ENCODE measurements at places on chromosomes 6 and 20.
A peak's percentile ranks its signal among the peaks of the same experiment; 100 is the strongest.

DNA sequence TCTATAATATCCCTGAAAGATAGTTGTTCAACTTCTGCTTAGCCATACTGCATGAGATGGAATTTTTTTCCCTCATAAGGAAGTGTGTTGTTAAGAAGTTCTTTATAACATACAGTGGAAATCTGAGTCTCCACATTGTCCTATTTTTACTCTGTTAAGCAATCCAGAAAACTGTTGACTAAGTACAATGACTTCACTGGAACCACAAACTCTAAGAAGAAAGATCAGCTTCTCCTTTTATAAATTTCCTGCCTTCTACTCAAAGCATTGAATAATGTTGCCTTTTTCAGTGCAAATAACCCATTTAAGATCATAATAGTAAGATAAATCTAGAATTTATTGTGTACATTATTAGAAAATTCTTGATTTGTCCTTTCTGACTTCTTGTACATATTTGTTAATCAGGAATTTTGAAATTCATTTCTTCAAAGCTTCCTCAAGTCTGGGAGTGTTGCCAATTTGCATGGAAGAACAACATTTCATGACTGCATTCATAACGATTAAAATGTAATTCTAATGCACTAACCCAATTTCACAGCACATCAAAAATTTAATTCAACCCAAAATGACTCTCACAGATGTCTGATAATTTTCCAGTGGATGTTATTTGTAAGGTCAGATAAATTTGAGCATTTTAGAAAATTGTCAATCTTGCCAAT, 45.6 kb upstream of the ANKEF1 start:
- DNase-seq = no peak

DNA sequence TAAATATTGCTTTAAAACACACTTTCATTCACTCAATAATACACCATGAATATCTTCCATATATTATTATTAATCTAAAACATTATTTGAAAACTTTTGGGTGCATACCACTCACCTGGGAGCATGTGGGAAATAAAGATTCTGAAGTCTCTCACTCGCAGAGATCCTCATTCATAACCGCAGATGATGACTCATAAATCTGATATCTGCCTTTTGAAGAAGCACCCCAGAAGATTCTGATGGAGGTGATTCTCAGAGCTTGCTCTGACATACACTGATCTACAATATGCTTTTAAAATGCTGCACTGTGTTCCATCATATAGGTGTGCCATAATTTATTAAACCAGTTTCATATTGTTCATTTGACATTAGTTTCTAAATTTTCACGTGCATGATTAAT, 135.0 kb upstream of the SGK1 start:
- DNase-seq = no peak

DNA sequence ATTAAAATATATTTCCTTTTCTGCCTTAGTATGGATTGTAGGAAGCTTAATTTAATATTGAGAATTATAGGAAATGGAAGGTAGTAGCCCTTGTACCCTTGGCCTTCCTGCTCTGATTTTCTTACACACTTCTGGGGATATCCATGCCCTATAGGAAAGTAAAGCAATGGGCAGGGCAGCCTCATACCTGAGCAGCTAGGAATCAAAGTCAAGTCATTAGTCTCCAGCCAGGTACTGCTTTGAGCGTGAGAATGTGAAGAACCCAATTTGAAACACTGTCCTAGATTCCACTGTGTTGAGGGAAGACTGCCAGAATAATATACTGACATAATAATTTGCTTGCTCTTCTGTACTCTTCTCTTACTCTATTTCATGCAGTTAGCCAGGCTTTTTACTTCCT, 51.0 kb upstream of the L3MBTL3 start:
- no peak for DNase-seq

GRCh38 chr20:62217913-62218773, 1.9 kb downstream of the HRH3 start:
- no peak for DNase-seq

GRCh38 chr20:57330998-57331397, 1.4 kb downstream of the SPO11 start:
- DNase-seq = no peak

GRCh38 chr20:23272176-23273029, 78.2 kb upstream of the NXT1 start:
- DNase-seq = no peak

DNA sequence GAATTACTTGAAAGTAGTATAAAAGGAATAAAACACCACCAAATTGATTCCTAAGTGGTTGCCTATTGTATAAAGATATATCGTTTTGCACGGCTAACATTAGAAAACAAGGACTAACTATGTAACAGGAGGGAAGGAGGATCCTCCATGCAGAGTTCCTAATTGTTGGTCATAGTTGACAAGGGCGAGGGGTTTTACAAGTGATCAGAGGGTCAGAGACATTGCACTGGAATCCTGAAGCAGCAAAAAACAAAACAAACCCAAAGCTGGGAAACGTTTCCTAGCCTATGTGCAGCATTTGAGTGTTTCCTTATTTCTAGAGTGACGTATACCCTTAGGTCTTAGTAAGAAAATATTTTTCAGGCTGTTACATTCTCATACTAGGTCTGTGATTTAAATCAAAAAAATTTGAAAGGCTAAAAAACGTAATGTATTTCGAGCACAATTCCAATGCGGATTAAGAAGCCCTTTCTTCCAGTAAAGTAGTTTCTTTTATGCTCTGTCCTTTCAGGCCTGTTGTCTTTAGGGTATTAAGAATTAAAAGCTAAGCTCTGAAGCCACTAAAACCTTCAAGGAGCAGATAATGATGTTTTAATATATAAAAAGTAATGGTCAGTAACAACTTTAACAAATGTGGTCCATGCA, 373.8 kb upstream of the MMS22L start:
- no peak for DNase-seq

GRCh38 chr6:83958241-83958685, 75.3 kb upstream of the MRAP2 start:
- no peak for DNase-seq

DNA sequence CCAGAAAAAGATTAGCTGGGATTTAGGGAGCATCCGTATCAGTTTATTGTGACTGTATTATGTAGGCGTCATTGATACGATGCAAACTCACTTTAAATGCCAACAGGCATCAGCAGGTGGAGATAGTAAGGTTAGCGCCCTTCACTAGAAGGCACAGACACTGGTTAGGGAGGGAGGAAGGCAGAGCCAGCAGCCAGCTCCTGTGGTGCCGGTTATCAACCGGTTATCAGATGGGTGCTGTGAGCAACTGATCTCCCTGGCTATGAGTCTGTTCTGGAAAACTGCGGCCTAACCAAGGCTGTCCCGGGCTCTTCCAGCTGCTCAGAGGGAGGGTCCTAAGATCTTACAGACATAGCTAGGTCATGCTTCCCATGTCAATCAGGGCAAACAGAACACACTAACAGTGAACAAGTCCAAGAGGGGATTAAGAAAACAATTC, 47.5 kb upstream of the CD93 start:
- DNase-seq = peak; percentile 55

GRCh38 chr6:168232062-168232461, 87.5 kb downstream of the DACT2 start:
- no peak for DNase-seq

Measured in liver (tissue), 10 donors.